ENCODE measurements at places on chromosomes 6 and 20. TPM values are rescaled to one million over a fixed set of nuclear protein-coding genes. Genes with fewer than 3 reads are reported as not detected.

UBD gene
- total RNA-seq: not detected

COL19A1 gene
- total RNA-seq: not detected

OXT gene
- not detected for total RNA-seq

TMEM74B gene
- total RNA-seq: 0.39 TPM

RPP40 gene
- 6.3 TPM for total RNA-seq

CRYBG1 gene
- 34.9 TPM for total RNA-seq

STX11 gene
- 13.9 TPM for total RNA-seq

C20orf144 gene
- total RNA-seq: 0.21 TPM

SERINC3 gene
- total RNA-seq: 57.8 TPM

Measured in activated CD8-positive, alpha-beta T cell treated with anti-CD3 and anti-CD28 coated beads, Interleukin-2, amount 10 ng/mL, durations not matched to agents 7 days and 5 days (primary cell).